ENCODE measurements at places on chromosomes 3 and 15. TPM values are rescaled to one million over a fixed set of nuclear protein-coding genes. Genes with fewer than 3 reads are reported as not detected.

SLC12A1 gene
- total RNA-seq: not detected

SENP8 gene
- 1.1 TPM for total RNA-seq

LIPH gene
- total RNA-seq: 2.5 TPM

KLF15 gene
- total RNA-seq: 0.63 TPM

CFAP100 gene
- not detected for total RNA-seq

SLC38A3 gene
- total RNA-seq: not detected

C3orf22 gene
- total RNA-seq: not detected

STX19 gene
- not detected for total RNA-seq

BHLHE40 gene
- total RNA-seq: 9.0 TPM

EXD1 gene
- under 0.01 TPM for total RNA-seq

CCDC32 gene
- 20.9 TPM for total RNA-seq

SGO1 gene
- total RNA-seq: 5.2 TPM

FBXO40 gene
- not detected for total RNA-seq

MYO5C gene
- 7.0 TPM for total RNA-seq

SKIC8 gene
- 93.5 TPM for total RNA-seq

BLM gene
- 2.4 TPM for total RNA-seq

NIT2 gene
- 8.7 TPM for total RNA-seq

SMCO1 gene
- not detected for total RNA-seq

PCSK6 gene
- total RNA-seq: 0.27 TPM

IMPG2 gene
- 0.54 TPM for total RNA-seq

PROS1 gene
- 4.3 TPM for total RNA-seq

ZMYND10 gene
- total RNA-seq: 0.36 TPM

HRH1 gene
- 11.7 TPM for total RNA-seq

SPESP1 gene
- 1.0 TPM for total RNA-seq

B3GALNT1 gene
- total RNA-seq: 13.7 TPM

GOLGA8J gene
- total RNA-seq: not detected

QTRT2 gene
- total RNA-seq: 30.5 TPM

LRRC3B gene
- not detected for total RNA-seq

SPINT1 gene
- total RNA-seq: 0.56 TPM

SV2B gene
- total RNA-seq: 0.18 TPM

DNAH1 gene
- 1.8 TPM for total RNA-seq

TMCO5A gene
- total RNA-seq: not detected

A4GNT gene
- total RNA-seq: not detected

LIPC gene
- total RNA-seq: 0.09 TPM

CCDC191 gene
- 2.2 TPM for total RNA-seq

SPRED1 gene
- total RNA-seq: 29.2 TPM

MST1R gene
- total RNA-seq: 0.54 TPM

TLR9 gene
- total RNA-seq: not detected

CACNA1D gene
- total RNA-seq: 0.09 TPM

RTF1 gene
- 16.3 TPM for total RNA-seq

CILP gene
- not detected for total RNA-seq

SPATA12 gene
- total RNA-seq: 0.18 TPM

NEIL1 gene
- 9.4 TPM for total RNA-seq

GPR149 gene
- not detected for total RNA-seq

HES1 gene
- 34.5 TPM for total RNA-seq

CAND2 gene
- 1.1 TPM for total RNA-seq

FANCD2OS gene
- not detected for total RNA-seq

IL17RE gene
- total RNA-seq: 0.18 TPM

Measured in endothelial cell of coronary artery (primary cell).